ENCODE measurements at places on chromosomes 4 and X.
A peak's percentile ranks its signal among the peaks of the same experiment; 100 is the strongest.

GRCh38 chr4:128832243-128832625 lies 22.7 kb downstream of the JADE1 start:
- DNase-seq, result no peak

GRCh38 chr4:183395395-183395794 lies 49.0 kb upstream of the CDKN2AIP start:
- no peak for DNase-seq

- DNase-seq, result no peak
Observed at GRCh38 chrX:125203365-125203736, 116.3 kb upstream of the TEX13C start.

DNA sequence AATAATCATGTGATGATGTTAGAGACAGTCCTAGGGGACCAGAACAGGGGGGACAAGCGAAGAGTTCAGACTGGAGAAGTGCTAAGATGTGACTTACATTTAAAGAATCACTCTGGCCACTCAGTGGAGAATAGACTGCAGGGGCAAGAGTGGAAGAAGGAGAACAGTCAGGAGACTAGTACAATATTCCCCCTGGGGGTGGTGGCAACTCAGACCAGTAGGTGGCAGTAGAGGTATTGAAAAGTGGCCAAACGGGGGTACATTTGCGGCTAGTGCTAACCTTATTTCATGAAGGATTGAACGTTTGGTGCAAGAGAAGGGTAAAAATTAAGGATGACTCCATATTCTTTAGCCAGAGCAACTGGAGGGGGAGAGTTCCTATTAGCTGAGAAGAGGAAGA lies 2.7 kb upstream of the BMX start:
- DNase-seq, result no peak

DNA sequence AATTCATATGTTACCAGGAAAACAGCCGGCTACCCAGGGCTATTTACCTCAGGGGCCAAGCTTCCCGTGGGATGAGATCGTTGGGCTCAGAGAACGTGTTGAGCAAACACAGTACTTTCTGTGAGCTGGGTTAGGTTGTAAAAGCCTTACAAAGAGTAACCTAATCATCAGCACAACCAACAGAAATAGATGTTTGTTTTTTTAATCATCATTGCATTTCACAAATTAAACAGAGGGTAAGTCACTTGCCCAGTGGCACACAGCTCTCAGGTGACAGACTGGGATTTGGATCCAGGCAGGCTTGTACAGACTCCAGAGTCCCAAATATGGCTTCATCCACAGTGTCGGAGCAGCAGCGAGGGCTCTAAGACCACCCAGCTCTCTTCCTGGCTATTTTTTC lies 20.1 kb downstream of the SPON2 start:
- no peak for DNase-seq

DNA sequence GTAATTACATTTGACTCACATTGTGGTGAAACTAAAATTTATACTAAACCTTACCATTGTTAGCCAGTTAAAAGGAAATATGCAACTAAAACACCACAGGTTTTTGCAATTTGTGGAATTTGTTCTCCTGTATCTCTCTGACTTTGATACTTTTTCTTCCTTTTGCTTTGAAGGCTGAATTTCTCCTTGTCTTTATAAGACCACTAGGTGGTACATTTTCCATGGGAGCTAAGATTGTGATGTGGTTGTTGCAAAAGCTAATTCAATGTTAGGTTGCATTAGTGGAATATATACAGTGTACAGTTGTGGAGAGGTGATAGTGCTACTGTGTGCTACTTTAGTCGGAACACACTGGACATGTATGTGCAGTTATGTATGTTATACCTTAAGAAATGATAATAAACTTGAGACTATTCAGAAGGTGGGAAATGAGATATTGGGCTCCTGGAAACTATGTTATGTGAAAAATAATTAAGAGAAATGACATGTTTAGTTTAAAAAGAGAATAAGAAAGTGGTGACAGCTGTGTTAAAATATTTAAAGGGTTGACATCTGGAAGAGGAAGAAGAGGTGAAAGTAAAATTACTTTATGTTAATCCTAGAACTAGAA lies 70.3 kb downstream of the ARL9 start:
- DNase-seq, result no peak

- no peak for DNase-seq
Observed at GRCh38 chrX:154486052-154486395, 391 bp downstream of the UBL4A start.

DNA sequence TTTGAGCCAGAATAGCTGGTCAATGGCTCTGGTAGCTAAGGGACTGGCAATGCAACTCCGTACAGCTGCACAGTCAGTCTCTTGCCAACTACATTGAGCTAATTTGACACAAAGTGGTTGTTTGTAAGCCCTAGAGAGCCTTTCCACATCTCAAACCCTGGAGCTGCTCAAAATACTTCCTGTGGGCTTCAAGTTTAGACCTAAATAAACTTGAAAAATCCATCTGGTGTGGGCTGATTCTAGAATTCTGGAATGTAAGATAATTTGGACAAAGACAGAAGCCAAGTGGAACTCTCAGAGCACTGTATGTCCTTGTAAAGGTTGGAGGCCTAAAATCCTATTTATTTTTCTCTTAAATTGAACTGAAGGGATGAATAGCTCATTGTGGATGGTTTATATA lies 380.8 kb downstream of the SPRY1 start:
- no peak for DNase-seq

DNA sequence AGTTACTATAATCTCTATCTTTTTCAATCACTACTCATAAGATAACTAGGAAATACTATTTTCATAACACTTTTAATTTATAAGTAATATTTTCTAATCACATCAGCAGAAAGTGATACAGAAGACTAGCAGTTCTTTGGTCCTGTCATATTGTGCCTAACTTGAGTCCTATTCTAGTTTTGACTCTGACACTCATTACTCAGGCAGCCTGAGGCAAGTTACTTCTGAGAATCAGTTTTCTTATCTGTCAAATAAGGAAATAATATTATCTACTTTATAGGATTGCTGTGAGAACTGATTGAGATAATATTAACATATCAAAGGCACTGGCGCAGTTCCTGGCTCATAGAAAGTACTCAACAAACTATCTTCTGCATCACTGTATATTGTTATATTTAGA lies 17.8 kb downstream of the PITX2 start:
- no peak for DNase-seq

GRCh38 chr4:6231663-6232165 lies 31.4 kb upstream of the JAKMIP1 start:
- DNase-seq, result no peak

- DNase-seq, result no peak
Observed at GRCh38 chrX:112769034-112769433, 71.6 kb downstream of the AMOT start.

DNA sequence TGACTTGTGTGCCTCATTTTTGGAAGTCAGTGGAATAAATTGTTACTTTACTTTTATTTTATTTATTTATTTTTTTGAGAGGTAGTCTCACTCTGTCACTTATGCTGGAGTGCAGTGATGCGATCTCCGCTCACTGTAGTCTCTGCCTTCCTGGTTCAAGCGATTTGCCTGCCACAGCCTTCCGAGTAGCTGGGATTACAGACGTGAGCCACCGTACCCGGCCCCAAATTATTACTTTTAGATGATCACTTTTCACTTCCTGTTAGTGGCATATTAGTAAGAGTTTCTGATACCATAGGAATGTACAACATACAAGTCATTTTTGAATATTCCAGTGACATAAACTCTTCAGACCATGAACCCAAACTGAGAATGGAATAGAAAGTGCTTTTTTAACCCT lies 611.0 kb upstream of the MAGEB2 start:
- DNase-seq, result no peak

DNA sequence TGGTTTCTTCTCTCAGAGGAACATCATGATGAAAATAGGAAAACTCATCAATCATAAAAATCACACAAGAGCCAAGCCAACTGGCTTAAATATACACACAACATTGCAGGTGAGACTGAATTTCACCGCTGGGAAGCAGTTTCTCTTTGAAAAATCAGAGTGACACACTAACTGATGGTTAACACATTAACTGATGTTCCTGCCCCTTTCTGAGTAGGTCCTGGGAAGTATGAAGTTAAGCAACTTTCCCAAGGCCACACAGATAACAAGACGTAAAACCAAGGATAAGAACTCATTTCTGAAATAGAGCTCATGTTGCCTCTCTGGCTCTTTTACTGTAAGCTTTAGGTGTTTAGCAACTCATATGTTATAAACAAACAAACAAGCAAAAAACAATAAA lies 813.7 kb upstream of the HS3ST1 start:
- DNase-seq, result no peak

DNA sequence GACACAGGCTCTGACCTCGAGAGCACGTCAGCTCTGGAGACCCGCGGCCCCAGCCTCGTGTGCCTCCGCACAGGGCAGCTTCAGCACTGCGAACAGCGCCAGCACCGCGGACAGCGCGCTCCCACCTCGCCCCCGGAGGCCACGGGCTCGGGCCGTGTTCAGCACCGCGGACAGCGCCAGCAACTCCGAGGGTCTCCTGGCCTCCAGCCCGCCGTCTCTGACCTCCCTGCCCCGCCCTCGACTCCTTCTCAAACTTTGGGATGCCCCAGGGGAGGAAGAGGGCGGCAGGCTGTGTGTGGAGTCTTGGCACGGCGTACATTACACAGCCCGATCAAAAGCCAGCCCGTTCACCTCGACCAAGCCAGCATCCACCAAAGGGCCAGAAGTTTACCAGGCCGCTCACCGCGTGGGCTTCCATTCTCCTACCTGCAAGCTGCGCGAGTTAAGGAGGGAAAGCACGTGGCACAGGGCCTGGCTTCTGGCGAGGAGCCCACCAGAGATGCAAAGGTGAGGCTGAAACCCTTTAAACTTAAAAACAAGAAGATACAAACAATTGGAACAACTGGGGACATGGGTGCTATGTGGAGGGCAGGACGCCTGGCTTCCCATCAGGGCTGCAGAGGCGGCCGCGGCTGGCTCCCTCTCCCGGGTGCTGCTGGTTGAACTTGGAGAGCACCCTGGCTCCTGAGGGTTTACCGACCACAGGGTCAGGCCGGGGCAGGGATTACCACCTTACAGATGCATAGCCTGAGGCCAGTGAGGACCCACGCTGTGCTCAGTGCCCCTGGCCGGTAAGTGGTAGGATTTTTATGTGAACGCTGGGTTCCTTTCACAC lies 4.5 kb upstream of the NKX1-1 start:
- DNase-seq, result no peak

- DNase-seq, result no peak
Observed at GRCh38 chr4:113945906-113946305, 33.5 kb downstream of the ARSJ start.

GRCh38 chrX:120205816-120206753 lies 44.5 kb upstream of the ZBTB33 start:
- no peak for DNase-seq

GRCh38 chrX:137051978-137052642 lies 18.3 kb upstream of the GPR101 start:
- peak; percentile 51 for DNase-seq

- DNase-seq, result no peak
Observed at GRCh38 chrX:137848266-137848905, 282.5 kb downstream of the ZIC3 start.

DNA sequence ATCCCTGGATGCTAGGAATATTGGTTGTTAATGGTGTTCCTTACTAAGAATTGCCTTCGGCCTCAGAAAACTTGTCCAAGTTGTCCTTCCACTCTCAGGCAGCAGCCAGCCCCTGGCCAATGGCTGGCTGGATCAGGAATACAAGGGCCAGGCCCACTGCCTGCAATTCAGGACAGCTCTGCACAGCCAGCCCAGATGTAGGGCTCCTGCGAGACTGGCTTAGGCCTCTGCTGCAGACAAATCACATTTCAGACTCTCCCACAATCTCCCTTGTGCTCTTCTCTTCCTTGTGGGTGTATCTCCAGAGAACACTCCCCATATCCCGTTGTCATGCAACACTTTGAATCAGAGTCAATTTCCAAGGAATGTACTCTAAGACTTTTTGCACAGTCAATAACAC lies 747.6 kb upstream of the FTHL17 start:
- DNase-seq, result no peak

DNA sequence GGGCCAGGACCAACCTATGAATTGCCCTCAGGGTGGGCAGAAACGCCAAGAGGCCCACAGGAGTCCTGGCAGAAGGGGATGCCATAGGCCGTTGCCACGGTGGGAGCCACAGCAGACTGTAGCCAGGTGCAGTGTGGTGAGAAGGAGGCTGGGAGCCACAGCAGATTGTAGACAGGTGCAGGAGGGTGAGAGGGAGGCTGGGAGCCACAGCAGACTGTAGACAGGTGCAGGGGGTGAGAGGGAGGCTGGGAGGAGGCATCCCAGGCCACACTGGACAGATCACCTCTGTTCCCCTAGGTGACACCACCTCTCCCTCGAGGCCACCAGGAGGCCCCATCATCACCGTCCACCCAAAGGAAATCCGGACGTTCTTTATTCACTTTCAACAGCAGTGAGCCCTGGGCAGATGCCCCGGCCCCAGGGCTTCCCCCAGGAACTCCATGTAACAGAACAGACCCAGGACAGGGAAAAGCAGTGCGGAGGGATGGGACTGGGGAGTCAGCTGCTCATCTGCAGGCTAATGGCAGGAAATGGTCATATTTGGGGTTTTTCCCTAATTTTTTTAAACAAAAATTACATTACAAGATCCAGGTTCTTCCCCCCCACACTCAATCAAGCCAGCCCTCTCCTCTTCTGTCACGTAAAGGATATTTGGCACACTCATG lies 19.5 kb upstream of the MRFAP1 start:
- no peak for DNase-seq

DNA sequence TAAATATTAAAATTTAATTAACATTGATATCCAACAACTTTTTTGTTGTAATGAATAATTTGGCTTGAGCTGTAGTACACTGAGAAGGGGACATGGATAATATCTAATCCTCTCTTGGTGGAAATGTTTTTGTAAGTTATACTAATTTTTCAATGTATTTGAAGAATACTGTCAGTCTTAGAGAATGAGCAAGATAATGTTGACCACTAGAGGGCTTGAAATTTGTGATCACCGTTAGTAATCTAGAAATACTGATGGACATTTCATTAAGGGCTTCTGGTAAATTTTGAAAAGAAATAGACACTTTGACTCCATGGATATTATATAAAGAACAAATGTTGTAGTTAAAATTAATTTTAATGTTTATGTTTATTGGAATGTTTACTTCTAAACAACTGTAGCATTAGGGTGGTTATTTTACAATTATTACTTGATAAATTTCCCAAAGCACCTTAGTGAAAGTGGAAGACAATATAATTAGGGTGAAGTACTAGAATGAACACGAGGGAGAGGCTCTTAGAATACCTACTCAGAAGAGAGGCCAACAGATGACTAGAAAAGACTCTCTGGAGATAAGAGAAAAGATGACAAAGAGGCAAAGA lies 20.0 kb upstream of the CAMK2D start:
- no peak for DNase-seq

- no peak for DNase-seq
Observed at GRCh38 chr4:47674144-47674543, 163.7 kb downstream of the CORIN start.

DNA sequence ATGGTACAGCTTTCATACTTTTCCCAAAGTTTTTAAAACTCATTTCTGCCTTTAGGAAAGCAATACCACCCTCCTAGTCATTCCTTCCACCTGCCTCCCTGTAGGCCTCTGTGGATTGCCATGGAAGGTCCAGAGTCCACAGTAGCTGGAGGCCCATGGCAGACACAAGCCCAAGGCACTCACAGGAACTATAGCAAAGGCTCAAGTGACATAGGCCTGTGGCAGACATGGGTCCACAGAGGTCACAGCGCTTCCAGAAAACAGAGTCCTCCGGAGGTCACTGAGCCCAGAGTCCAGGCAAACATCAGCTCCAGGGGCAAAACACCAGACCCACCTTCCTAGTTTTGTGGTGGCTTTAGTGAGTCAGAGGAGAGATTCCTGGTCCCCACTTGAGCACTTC lies 147.6 kb upstream of the ATP6AP2 start:
- DNase-seq, result no peak

GRCh38 chr4:64385220-64385619 lies 24.0 kb downstream of the TECRL start:
- no peak for DNase-seq

Data from NCI-H1436 treated with DMSO at 0.1 percent for 48 hours (cell line).